ENCODE measurements at places on chromosomes 1 and 21.
A peak's percentile ranks its signal among the peaks of the same experiment; 100 is the strongest.

- peak; percentile 23 for DNase-seq
These were observed 8.1 kb upstream of the INKA2 start for GRCh38 chr1:111747282-111747734.

DNA sequence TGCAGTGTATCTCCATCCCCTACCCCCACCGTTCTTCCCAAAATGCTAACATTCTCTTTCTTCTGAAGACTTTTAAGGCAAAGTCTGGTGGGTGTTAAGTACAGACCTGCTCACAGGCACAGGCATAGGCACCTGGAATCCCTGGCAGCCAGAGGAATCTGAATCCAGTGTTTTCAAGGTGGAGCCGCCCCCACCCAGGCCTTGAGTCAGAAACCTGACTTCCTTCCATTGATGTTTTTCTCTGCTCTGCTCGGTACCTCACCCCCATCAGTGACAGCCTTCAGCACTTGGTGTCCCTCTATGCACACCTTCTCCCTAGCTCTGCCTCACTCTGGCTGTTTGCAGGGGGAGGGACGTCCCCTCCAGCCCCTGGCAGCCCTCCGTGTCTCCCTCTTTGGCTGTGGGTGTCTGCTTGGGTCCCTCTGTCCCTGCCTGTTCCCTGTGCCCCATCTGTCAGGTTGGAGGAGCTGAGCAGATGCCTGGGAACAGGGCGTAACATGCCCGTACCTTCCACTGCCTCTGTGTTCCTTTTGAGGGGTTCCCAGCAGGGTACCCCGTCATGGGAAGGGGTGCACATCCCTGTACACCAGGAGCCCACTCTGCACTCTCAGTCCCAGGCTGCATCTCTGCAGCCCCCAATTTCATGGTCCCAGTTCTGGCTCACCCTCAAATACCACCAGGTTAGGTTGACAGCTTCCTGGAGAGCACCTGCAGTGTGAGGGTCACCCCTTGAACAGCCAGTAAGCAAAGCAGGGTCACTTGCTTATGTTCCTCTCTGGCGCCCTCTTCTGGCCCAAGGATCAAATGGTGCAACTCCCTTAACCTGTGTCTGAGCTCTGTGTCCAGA lies 6.7 kb downstream of the NCDN start:
- DNase-seq, result peak; percentile 64

DNA sequence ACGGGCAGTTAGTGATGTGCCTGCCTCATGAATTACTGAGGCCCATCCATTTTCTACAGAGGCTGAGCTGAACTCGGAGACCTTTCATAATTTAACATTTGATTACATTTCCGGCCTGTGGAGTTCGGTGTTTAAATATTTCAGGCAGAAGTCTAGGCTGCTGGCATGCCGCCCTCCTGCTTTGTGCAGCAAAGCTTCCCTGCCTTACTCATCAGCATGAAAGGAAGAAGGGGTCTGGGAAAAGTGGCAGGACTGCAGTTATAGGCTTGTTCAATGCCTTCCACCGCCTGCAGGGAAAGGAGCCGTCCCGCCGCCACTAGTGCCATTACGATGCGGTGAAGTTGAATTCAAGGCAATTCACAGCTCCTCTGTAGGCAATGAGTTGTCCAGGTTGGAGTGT lies 527.9 kb downstream of the NPHP4 start:
- no peak for DNase-seq

DNA sequence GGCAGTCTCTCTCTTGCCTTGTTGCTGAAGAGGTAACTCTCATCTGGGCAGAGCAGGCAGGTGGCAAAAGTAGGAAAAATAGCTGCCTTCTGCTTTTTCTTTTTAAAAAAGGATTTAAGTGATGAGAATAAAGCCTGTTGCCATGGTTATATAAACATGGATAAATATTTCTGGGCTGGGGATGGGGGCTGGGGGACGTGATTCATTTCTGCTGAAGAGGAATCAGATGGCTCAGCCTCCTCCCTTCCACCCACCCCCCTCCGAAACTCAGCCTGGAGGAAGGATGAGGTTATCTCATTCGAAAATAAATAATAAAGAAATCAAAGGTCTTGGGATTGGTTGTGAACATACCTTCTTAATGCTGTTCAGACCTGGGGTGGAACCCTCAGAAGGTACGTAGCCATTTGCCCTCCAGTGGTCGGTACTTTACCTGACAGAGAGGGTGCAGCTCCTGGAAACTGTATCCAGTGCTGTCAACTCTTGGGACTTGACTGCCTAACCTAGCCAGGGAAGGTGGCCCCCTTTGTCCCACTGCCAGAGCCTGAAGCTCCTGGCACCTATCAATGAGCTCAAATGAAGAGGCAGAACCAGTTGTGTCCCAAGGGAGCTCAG lies 3.8 kb upstream of the INKA2 start:
- no peak for DNase-seq

- DNase-seq, result no peak
These were observed 367.6 kb upstream of the VAMP3 start for GRCh38 chr1:7403265-7404045.

GRCh38 chr1:167202049-167202448 lies 18.6 kb upstream of the POU2F1 start:
- DNase-seq, result no peak

DNA sequence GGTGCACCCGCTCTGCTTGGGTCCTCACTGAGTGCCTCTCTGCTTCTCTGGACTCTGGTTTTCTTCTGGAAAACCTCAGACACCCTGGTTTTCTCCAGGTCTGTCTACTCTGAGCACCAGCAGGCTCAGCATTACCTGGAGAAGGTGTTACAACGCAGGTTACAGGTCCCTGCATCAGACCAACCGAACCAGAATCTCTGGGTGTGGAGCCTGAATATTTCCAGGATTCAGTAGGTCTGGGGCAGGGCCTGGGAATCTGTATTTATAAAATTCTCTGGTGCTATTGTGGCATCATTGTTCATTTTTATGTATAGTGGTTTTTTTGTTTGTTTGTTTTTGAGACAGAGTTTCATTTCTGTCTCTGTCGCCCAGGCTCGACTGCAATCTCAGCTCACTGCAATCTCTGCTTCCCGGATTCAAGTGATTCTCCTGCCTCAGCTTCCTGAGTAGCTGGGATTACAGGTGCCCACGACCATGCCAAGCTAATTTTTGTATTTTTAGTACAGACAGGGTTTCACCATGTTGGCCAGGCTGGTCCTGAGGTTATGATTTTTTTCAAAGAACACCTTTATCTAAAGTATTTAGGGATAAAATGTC lies 1.5 kb upstream of the SLC30A2 start:
- no peak for DNase-seq

- no peak for DNase-seq
These were observed 3.9 kb upstream of the IL10 start for GRCh38 chr1:206776229-206776628.

DNA sequence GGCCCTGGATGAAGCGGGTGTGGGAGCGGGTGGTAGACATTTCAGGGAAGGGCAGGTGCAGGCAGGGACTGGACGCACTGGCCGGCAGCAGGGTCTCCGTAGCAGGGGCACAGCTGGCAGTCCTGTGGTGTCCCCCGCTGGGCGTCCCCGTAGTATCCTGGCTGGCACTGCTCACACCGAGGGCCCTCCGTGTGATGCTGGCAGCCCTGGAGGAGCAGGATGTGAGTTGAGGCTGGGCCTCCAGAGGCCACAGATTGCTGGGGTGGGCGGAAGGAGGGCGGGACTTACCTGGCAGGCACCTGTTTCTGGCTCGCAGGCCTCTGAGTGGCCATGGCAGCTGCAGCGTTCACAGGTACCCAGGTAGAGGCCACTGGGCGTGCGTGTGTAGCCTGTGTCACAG lies 62.3 kb downstream of the LDLRAD2 start:
- DNase-seq, result no peak

DNA sequence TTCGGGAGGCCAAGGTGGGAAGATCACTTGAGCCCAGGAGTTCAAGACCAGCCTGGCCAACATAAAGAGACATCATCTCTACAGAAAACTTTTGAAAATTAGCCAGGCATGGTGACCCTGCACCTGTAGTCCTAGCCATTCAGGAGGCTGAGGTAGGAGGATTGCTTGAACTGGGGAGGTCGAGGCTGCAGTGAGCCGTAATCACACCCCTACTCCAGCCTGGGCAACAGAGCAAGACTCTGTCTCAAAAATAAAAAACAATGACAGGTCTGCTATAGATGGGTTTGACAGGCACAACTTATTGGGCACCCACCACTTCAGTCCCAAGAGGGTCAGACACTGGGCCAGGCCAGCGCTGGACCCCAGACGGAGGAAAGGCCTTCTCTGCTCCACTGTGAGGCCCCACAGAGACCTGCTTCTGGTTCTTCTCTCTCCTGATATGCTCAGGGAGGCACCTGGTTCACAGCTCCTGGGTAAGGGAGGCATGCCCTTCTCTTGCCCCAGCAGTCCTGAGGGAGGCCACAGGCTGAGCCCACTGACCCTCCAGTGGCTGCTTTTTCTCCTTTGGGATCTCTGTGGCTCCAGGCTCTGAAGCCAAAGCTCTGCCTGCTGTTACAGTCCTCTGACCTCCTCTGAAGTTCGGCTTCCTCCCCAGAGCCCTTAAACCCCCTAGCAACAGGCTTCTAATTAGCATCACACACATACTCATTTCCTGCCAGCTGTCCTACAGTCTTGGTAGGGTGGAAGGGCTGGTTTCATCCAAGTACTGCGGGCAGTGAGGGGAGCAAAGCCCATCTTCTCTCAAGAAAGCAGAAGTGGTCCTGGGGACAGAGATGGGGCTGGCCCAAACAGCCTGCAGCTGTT lies 14.4 kb downstream of the S100A16 start:
- no peak for DNase-seq

DNA sequence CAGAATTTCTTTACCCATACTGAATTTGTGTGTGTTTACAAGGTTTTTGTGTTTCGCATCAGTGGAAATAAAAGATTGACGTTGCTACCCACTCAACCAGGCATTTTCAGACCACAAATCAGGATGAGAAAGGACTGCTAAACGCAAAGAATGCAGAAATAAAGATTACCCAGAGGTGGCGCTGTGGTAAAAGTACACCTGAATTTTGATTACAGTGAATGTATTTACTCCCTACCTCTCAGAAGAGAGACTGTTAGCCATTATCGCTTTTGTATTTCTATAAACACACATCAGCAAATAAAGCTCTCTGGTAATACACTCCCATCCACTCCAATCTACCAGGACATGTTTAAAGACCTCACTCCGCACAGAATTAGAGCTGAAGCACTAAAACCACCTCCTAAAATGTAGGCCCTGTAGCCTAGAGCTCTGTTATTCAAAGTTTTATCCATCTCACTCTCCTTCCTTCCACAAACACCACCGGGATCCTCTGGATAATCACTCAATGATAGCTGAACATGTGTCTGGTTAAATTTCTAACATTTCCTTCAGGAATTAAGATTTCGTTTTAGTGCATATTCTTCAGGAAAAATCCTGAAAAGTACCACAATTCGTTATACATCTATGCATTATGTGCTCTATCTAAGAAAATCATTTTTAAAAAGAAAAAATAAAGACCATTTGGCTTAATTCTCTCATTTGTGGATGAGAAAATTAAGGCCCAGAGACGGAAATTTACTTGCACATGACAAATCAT lies 2.5 kb upstream of the LMO4 start:
- no peak for DNase-seq

GRCh38 chr1:212791261-212791675 lies 309 bp downstream of the NSL1 start:
- no peak for DNase-seq

DNA sequence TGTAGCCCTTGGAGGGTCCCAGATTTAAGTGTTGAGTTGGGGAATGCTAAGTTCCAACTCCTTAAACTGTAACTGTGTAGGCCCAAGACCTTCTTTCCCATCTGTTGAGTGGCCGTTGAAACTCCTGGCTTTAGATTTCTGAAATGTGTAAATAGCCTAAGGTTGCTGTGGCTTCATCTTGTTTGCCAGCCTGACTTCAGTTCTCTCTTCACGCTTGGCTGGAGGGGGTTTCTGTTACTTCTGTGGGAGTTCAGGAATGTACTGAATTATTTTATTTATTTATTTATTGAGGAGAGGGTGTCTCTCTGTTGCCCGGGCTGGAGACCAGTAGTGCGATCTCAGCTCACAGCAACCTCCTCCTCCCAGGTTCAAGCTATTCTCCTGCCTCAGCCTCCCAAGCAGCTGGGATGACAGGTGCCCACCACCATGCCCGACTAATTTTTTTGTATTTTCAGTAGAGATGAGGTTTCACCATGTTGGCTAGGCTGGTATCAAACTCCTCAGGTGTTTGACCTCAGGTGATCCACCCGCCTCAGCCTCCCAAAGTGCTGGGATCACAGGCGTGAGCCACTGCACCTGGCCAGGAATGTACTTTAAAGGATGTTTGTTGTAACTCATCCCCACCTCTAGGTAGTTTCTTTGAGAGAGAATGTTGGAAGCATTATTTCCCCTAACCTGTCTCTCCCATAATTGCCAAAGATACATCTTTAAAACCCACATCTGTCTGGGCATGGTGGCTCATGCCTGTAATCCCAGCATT lies 5.9 kb downstream of the TTC39A start:
- no peak for DNase-seq

- DNase-seq, result no peak
These were observed 470.4 kb upstream of the USP24 start for GRCh38 chr1:55685560-55685959.

DNA sequence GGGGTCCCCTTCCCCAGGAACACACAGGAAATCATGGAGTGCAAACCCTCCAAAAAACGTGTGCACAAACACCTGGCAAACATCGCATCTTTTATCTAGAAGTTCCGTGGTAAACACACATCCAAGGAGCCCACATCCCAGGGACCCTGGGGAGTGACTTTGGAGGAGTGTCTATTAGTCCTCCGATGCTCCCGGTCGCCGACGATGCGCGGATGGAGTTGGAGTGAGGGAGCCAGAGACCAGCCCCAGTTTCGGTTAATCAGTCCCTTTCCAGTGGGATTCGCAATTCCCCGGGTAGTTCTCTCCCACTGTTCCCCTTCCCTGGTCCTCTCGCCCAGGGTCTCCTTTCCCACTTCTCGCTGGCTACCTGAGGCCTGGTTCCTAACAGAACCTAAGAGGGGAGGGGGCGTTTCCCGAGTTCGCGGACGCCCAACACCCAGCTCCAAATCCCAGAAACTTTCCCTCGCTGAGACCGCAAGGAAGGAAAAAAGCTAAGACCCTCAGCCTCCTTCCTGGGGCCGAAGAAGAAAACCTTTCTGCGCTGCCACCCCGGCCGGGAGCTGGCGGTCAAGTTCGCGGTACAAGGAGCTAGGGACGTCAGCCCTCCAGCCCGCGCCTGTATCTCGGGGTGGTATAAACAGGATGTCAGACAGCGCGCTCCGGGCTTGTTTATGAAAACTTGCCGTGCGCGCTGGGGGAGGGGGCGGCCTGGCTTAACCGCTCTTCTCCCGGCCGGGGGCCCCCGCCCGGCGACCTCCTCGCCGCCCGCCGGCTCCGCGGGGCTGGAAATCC lies 787 bp downstream of the JAK1 start:
- peak; percentile 61 for DNase-seq

DNA sequence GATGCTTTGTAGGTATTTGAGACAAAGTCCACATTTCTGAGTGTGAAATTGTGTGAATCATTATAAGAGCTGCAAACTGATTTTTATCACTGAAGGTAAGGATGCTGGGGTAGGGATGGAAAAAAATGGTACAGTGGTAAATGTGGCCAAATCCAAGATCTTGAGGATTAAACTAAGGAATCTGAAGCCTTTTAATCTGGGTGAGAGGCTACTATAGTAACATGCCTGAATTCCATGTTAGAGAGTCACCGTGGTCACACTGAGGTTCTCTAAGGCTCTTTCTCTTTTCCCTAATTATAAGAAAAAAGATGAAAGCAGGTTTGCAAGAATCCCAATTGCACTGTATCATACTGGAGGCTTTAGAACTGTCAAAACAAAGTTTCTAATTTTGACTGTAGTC lies 17.6 kb downstream of the PTGER3 start:
- DNase-seq, result no peak

GRCh38 chr1:17723684-17724083 lies 31.4 kb upstream of the ACTL8 start:
- no peak for DNase-seq

- no peak for DNase-seq
These were observed 18.6 kb downstream of the ABCG1 start for GRCh38 chr21:42237577-42237976.

Data from activated CD8-positive, alpha-beta memory T cell treated with anti-CD3 and anti-CD28 coated beads for 1 hour (primary cell).